Progenitor cell of endocrine pancreas (in vitro differentiated cells): ENCODE measurements at places on chromosomes 12 and 14.

DNA sequence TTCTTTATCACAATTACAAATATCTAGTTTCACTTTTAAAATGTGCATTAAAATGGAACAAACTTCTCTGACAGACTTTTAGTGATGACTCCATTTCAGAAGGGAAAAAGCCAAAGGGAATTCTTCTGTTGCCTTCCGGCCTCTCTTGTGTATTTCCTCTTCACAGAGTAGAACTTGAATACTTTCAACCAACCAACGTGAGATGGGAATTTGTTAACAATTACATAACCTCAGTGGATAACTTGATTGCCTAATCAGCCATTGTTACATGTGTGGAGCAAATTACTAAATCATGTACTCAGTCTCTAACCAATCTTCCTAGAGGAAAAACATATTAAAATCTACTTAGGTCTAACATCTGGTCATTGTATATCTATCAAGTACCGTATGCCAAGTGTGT is 291.1 kb downstream of the SYT1 start:
- DNase-seq = no peak

- no peak for DNase-seq
Measured at GRCh38 chr14:80186301-80186800, 25.0 kb downstream of the DIO2 start.

- no peak for DNase-seq
Measured at GRCh38 chr12:119100933-119101332, 77.8 kb upstream of the HSPB8 start.

DNA sequence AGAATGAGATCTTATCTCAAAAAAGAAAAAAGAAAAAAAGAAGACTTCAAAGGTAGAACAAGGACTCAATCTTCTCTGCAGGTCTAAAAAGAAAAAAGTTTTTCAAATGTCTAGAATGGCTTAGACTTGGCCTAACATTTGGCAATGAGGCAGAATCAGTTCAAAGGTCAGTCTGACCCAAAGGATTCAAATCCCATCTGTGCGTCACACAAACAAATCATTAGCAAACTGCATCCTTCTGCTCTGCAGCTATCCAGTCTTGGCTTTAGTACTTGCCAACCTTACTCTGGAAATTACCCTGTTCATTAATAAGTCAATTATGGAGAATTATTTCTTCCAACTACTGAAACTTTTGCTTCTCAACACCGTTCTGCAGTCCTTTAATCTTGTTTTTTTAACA is 3.1 kb downstream of the YAF2 start:
- DNase-seq = no peak

DNA sequence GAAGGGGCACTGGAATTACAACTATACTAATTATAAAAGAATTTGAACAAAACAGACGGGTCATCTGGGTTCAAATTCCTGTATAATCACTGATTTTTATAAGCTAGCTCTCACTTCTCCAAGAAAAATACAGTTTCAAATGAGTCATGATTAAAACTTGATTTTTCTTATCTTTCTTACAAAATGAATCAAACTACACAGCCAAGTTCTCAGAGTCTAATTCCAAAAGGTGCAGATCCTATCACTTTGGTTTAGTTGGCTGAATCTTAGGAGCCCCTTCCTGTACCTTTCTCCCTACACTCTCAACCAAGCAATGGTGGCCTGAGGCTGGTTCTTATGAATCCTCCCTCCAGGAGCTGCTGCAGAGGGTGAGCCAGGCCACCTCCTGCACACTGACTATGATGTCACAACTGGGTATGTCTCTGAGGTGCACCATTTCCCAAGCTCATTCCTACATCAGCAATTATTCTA is 43.8 kb upstream of the BMP4 start:
- DNase-seq = no peak

- DNase-seq = no peak
Measured at GRCh38 chr14:84090837-84091236, 1439.1 kb upstream of the FLRT2 start.

DNA sequence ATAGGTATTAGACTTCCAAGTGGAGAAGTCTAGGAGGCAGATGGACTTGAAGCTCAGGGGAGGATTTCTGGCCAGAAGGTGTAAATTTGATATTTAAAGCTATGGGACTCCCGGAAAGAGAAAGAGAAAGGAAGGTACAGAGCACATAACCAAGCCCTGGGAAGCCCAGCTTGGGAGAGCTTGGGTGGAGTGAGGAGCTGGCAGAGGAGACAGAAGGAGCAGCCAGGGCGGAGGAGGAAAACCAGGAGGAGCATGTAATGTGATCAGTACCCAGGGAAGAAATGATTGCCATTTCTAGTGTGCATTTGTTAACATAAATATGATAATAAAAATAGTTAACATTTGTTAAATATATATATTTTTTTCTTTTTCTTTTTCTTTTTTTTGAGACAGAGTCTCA is 67.4 kb downstream of the KICS2 start:
- DNase-seq = no peak

- no peak for DNase-seq
Measured at GRCh38 chr12:91327889-91328288, 145.3 kb upstream of the DCN start.

DNA sequence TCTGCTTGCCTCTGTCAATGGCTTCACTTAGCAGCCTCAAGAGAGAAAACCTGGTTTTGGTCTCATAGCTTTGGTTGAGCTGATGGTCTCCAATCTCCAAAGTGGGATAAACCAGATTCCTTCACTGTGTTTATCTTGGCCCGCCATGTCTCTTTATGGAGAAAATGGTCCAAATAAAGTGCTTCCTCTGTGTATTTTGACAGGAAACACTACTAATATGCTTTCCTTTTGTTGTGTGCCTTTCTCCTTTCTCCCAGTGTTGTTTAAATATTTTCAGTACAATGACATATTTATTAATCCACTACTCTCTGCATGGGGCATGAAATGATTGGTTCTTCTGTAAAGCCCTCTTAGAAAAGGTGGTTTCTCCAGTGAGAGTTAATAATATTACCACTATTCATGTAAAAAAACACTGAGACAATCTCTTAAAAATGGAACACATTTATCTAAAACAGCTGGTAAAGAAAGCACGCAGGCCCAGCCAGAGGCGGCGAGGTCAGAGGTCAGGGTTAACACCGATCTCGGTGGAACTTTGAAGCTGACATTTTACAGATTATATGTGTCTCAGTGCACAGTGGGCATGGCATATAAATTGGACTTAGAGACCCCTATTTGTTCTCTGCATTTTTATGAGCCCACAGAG is 24.2 kb downstream of the TMEM30B start:
- no peak for DNase-seq

GRCh38 chr14:35250319-35250718 is 41.9 kb upstream of the PSMA6 start:
- no peak for DNase-seq

GRCh38 chr12:2075508-2076195 is 22.9 kb downstream of the CACNA1C start:
- no peak for DNase-seq

- DNase-seq = no peak
Measured at GRCh38 chr14:38556252-38556651, 300.4 kb upstream of the CLEC14A start.

- no peak for DNase-seq
Measured at GRCh38 chr12:57607958-57608663, 3.1 kb upstream of the ARHGEF25 start.

DNA sequence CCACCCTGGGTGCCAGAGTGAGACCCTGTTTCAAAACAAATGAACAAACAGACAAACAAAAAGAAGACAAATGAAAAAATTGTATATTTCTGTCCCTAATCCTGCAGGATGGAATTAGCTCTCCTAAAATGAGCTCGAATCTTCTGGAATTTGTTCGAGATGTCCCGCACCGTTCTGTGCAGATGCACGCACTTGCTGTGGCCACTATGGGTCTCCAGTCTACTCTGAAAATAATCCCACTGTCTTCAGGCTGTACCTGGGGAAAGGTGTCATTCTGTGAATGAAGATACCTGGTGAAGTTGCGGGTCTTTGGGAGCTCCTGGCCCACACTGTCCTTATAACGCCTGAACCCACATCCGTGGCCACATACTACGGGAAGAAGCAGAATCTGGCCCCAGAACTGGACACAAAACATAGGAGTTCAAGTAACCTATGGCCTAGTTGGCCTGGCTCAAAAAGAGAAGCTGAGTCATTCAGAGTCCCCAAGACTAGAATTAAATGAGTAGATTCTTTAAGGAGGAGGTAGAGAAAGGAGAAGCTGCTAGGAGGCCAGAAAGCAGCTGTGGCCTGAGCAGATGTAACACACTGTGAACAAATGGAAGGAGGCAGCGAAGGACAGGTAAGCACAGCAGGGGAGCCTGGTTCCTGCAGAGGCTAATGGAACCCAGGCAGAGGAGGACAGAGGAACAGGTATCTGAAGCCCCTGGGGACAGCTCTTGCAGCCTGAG is 108.6 kb downstream of the FOXN3 start:
- no peak for DNase-seq

GRCh38 chr14:54633076-54633475 is 66.1 kb downstream of the SAMD4A start:
- DNase-seq = no peak

DNA sequence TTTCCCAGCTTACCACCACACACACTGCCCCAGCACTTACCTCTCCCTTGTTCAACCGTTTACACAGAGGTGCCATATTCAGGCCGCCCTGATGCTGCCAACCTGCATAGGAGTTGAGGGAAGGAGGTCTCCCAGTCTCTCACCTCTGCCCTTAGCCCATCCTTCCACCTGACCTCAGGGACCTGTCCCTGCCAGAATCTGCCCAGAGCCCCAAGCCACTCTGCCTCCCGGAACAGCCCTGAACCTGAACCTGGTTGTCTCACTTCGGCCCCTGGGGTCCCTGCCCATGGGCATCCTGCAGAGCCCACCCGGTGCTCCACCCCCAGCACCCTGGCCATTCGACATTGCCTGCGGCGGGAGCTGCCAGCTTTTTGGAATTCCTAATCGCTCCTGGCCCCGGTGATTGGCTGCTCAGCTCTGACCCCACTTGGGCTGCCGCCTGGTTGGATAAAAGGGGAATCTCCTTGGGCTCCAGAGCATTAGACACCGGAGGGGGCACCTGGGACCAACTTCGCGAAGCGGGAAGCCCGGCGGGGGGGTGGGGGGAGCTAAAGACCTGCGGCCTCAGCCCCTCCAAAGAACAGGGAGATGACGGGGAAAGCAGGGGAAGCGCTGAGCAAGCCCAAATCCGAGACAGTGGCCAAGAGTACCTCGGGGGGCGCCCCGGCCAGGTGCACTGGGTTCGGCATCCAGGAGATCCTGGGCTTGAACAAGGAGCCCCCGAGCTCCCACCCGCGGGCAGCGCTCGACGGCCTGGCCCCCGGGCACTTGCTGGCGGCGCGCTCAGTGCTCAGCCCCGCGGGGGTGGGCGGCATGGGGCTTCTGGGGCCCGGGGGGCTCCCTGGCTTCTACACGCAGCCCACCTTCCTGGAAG is at the start of gene VSX2:
TSS of gene VSX2 (plus strand) at position 476 of the 874 bp plus-strand sequence. CDS start at position 589, 113 bp downstream.
- no peak for DNase-seq

- no peak for DNase-seq
Measured at GRCh38 chr12:71071536-71072097, 86.2 kb downstream of the TSPAN8 start.

- DNase-seq = no peak
Measured at GRCh38 chr12:13702381-13702780, 279.0 kb downstream of the GRIN2B start.

DNA sequence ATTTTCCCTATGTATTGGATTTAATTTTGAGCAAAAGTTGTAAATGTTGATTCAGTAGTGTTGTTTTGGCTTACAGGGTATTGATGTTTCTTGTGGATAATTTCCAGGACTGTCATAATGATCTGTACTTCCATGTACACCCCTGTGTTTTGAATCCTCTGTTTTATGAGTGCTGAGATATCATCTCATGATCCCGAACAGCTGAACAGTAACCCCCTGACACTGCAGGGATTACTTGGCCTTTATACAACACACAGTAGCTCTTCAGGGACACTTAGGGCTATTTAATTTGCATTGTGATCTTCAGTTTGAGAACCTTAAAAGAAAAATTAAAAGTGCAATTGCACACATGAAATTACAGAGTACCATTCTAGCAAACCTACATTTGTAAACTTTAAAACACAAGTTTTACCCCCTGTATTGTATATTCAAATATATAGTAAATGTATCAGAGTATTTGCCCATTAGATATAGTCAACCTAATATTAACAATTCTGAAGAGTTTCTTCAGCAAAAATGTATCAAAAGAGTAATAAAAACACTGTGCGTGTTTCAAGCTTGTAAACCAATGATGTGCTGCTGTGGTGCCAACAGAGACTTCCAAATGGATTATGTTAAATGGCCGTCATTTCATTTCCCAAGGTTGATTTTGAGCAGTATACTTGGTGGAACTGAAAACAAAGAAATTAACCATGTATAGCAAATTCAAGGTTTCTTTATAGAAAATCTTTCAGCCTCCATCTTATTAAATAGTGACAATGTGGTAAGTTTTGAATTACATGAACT is 27.9 kb upstream of the MYF6 start:
- DNase-seq = no peak

GRCh38 chr12:86735851-86736250 is 479.7 kb upstream of the MGAT4C start:
- no peak for DNase-seq

DNA sequence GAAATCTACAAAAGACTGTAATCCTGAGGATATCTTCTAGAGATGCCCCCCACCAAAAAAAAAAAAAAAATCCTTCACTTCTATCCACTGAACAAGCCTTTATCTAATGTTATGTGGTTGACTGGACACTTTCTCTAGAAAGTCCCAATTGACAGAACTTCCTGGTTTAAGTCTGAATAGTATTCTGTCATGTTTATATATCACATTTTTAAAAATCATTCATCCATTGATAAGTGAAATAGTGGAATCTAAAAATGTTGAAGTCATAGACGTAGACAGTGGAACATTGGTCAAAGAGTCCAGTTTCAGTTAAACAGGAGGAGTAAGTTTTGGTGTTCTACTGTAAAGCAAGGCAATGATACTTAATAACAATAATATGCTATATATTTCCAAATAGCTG is 297.0 kb downstream of the SSPN start:
- no peak for DNase-seq

GRCh38 chr14:29716150-29716549 is 211.5 kb downstream of the PRKD1 start:
- DNase-seq = no peak

GRCh38 chr14:96096639-96097610 is 57.8 kb downstream of the C14orf132 start:
- no peak for DNase-seq

- DNase-seq = peak; percentile 80
Measured at GRCh38 chr12:111396726-111397445, 8.8 kb upstream of the SH2B3 start.

DNA sequence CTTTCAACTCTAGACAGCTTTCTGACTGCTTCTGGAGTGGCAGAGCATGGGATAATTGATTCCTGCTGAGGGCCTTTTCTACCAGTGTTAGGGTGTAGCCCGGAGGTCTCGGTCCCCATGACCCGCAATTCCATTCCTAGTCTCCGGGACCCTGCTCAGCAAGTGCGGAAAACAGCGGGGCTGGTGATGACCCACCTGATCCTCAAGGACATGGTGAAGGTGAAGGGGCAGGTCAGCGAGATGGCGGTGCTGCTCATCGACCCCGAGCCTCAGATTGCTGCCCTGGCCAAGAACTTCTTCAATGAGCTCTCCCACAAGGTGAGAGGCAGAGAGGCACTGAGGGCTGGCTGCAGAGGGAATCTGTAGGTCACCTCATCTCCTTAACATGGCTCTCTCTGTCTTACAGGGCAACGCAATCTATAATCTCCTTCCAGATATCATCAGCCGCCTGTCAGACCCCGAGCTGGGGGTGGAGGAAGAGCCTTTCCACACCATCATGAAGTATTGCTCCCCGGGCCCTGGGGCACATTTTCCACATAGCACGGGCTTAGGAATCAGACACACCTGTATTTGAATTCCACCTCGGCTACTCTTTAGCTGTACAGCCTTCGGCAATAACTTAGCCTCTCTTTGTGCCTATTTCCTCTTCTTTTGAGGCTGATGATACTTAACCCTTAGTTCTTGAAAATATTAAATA is 5.6 kb upstream of the GAPDH start:
- DNase-seq = no peak

- no peak for DNase-seq
Measured at GRCh38 chr12:106774808-106775524, 484 bp downstream of the RIC8B start.
